Activated CD4-positive, alpha-beta T cell treated with anti-CD3 and anti-CD28 coated beads, Interleukin-2, Interleukin-4, amounts not matched to agents 100 ng/mL and 50 ng/mL, durations not matched to agents 16 hours and 8 hours (primary cell): ENCODE measurements at places on chromosomes 5 and 9.

GRCh38 chr9:93207326-93207814, 23.4 kb downstream of the WNK2 start:
- DNase-seq: no peak

GRCh38 chr9:25205285-25205684, 473.0 kb downstream of the TUSC1 start:
- no peak for DNase-seq

DNA sequence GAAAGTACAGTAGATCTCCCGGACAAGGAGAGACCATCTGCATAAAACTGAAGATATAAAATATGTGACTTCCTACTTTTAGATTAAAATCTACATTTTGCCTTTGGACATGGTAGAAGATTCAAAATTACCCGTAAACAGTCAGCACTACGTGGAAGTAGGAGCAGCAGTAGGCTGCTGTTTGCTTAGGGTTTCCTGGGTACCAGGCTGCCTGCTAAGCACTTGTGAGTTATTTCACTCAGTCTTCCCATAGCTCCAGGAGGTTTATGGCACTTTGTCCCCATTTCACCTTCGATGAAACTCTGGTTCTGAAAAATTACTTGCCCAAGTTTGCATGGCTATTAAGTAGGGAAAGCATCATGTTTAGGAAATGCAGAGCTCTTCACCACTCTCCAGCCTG, 92.6 kb downstream of the STK32A start:
- DNase-seq: no peak

DNA sequence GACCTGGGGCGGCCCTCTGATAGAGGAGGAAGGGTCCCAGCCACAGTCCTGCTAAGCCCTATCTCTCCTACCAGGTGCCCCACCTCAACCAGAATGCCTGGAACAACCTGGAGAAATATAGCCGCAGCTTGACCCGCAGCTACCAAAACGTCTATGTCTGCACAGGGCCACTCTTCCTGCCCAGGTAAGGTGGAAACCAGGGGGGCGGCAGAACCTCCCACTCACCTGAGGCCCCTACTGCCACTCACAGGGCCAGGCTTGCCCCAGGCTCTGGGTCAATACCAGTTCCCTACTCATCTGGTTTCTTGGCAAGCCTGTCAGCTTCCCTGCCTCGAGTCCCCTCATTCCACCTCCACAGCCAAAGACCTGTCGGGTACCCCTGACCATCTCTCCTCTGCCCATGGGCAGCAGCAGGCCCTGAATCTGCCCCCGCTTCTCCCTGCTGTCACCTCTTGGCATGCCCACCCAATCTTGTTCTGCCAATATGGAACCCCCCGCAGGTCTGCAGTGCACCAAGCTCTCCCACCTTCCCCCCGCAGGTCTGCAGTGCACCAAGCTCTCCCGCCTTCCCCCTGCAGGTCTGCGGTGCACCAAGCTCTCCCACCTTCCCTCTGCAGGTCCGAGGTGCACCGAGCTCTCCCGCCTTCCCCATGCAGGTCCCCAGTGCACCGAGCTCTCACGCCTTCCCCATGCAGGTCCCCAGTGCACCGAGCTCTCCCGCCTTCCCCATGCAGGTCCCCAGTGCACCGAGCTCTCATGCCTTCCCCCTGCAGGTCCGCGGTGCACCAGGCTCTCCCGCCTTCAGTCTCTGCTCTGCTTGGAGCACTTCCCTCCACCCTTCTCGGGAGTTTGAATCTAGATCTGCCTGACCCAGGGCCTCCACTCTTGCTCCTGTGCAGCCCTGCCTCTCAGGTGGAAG, 2.6 kb downstream of the ENDOG start:
- DNase-seq: no peak

DNA sequence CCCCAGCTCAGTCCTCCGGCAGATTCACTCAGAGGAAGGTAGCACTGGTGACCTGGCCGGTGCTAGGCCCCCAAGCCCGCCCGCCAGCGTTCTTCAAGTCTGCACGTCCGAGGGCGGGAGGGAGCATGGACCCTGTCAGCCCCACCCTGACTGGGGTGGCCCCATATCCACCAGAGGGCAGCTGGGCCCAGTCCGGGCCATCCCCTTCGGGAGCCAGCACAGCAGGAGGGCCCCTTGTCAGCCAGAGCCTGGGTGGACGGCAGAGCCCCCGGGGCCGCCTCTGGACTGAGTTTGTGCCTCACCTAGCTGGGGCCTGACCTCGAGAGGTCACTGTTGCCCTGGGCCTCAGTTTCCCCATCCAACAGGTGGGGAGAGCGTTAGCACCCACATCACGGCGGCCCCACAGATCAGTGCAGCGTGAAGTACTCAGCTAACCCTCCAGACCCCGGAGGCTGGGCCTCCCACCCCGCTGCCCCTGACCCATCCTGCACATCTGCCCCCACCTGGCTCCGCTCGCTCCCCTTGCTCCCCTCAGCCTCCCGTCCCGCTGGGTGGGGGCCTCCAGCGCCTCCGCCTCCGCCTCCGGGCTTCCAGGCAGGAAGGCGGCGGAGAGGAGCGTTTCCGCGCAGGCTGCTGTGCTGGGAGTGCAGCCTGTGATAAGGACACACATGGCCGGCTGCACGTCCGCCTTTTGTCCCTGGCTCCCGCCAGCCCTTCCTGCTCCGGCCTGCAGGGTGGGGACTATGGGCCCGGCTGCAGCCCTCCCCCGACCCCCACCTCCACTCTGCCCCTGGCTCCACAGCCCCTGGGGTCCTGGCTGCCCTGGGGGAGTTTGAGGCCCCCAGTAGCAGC, 16.6 kb upstream of the EGFL7 start:
- DNase-seq: no peak

DNA sequence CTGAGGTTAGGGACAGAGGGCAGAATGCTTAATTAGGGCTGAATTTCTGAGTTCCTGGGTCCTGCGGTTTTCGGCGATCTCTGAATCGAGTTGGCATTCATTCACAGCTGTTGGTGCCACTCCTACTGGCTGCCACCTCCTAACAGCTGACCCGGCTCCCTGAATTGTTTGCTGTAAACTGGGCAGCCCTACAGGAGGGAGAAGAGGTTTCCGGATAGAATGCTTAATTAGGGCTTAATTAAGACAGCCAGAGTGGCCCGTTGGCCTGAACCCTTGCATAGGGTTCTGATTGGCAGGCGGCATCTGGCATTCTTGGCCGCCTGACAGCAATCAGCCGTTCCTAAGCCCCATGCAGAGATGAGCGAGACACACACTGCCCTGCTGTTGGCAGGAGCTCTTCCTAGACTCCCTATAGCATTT, 25.7 kb downstream of the FRMPD1 start:
- no peak for DNase-seq

DNA sequence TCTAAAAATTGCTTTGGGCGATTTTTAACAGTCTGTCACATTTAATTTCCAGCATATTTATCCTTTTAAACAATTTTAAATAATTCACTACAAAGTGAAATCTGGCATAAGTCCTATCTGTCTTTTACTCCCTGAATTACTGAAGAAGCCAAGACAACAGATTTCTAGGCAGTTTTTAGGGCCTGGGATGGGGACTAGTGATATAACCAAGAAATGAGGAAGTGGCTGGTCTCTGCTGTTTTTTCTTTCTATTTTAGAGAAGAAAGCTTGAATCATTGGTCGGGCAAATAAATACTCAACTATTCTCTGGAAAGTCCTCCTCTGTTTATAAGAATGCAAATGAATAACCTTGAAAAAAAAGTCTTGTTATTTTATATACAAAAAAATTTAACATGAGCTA, 79.7 kb upstream of the SSBP2 start:
- no peak for DNase-seq

DNA sequence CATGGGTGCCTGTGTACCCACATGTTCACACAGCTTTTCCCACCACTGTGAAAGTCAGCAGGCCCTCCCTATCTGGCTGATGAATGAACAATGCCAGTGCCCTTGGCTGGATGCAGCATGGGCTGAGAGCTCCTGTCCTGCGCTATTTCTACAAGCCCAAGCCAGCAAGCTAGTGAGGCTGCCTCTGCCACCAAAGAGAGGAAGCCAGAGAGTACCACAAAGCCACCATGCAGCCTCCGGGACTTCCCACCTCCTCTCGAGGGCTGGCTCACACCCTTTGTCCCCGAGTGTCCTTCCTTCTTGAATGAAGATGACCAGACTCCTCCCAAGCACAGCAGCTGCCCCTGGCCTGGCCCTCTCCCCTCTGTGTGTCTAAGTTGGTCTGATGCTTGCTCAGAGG, 76.5 kb downstream of the SH3PXD2B start:
- DNase-seq: peak; percentile 14

DNA sequence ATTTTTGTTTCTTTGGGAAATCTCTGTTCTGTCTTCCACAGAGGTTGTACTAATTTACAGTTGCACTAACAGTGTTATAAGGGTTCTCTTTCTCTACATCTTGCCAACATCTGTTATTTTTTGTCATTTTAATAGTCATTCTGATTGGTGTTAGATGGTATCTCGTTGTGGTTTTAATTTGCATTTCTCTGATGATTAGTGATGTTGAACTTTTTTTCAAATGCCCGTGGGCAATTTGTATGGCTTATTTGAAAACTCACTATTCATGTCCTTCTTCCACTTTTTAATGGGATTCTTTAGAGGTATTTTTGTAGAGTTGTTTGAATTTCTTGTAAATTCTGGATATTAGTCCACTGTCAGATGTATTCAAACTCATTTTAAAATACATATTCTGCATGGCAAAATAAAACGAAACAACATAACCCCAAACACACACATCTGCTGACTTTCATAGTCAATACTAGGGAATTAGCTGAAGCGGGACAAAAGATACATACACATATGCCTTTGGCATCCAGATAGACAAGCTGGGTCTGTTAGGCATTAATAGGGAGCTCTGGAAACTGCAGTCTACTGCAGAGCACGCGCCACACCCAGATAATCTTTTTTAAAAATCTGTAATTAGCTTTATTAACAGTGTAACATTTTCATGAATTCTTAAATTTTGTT, 5.8 kb upstream of the SPATA31C2 start:
- no peak for DNase-seq

GRCh38 chr9:36078051-36078450, 41.3 kb downstream of the RECK start:
- no peak for DNase-seq

DNA sequence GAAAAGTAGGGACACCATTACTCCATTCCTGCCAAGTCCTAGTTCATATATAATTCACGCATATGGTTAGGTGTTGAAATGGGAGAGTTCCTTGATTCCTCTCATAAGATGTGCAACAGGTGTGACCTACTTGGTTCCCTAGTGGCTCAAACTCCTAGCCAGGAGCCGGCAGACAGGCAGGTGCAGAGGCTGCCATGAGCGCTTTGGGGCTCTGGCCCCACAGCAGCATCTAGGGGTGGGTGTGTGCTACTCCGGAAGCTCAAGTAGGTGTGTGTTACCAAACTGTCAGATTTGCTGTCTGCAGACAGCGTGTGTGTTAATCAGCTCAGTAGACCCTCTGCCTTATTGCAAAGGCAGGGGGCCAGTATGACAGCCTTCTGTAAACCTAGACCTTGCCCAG, 1652.4 kb upstream of the ACO1 start:
- no peak for DNase-seq

DNA sequence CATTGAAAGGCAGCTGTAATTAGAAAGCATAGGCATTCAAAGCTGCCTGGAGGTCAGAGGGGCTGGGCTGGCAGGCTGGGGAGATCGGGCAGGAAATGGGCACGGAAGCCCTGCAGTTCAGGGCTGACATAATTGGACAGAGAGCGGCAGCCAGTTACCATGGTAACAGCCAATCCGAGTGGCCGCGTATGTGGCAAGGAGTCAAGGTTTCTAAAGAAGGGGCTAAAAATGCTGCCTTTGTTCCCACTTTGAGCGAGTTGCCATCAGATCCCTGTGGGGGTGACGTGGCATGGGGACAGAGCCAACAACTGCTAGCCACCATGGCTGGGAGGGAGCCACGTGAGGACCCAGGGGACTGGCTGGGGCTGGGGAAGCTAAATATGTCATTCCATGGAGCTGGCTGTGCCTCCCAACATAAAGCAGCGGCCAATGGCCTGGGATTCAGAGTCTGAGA, 44.7 kb upstream of the NDFIP1 start:
- peak; percentile 44 for DNase-seq

DNA sequence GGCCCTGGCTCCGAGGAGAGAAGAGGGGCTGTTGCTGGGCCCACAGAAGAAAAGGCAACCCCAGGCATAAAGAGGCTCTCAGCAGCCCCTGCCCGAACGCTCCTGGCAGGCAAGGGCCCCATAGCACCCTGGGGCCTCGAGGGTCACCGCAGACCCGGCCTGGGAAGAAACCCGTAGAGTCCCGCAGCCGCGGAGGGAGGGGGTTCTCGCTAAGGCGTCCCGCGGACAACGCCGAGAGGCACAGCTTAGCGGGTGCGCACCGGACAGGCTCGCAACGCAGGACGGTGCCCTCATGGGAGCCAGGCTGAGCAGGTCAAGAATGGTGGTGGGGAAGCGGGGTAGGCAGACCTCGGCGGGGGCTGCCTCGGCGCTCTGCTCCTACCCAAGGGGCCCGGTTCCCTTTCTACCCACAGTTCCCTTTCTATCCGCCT, 6.7 kb downstream of the PITX1 start:
- DNase-seq: no peak

DNA sequence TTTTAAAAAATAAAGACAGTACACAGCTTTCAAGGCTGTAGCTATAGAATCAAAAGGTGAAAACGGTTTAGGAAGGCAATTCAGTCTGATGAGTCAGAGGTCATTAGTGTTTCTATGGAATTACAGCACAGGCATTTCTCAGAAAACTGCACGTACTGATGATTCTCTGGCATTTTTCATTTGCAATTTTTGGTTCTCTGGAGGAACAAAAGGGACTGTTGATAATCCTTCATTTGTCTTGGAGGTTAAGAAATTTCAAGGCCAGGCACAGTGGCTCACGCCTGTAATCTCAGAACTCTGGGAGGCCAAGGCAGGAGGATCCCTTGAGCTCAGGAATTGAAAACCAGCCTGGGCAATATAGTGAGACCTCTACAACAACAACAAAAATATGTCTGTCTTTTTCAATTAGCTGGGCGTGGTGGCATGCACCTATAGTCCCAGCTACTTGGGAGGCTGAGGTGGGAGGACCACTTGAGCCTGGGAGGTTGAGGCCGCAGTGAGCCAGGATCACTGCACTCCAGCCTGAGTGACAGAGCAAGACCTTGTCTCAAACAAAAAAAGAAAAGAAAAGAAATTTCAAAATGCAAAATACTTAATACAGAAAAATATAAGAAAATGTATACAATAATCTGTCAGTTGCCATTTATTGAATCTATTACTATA, 27.3 kb downstream of the NR6A1 start:
- no peak for DNase-seq

GRCh38 chr5:43312076-43312661, 1.0 kb downstream of the HMGCS1 start:
- no peak for DNase-seq

GRCh38 chr9:83065233-83065632, 2.3 kb upstream of the RASEF start:
- DNase-seq: no peak

DNA sequence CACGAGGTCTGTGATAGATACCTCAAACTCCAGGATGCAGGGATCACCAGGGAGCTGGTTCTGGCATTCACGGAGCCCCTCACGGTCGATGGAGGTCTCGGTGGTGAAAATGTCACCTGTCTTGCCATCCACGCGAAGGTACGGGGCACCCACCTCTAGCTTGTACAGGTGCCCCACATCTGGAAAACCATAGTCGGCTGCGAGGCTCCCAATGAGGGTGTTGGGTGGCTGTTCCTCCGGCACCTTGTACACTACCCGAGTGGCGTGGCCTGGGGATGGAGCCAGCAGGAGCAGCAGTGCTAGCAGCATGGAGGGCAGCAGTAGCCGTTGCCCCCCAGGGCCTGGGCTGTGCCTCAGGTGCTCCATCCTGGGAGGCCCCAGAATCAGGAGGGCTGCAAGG, 9.2 kb downstream of the PCDH1 start:
- DNase-seq: no peak
